NCI-H510A treated with DMSO at 0.1 percent for 48 hours (cell line): ENCODE measurements at places on chromosomes 5 and 9.
A peak's percentile ranks its signal among the peaks of the same experiment; 100 is the strongest.

GRCh38 chr5:56192246-56192645 is 40.9 kb downstream of the ANKRD55 start:
- no peak for DNase-seq

DNA sequence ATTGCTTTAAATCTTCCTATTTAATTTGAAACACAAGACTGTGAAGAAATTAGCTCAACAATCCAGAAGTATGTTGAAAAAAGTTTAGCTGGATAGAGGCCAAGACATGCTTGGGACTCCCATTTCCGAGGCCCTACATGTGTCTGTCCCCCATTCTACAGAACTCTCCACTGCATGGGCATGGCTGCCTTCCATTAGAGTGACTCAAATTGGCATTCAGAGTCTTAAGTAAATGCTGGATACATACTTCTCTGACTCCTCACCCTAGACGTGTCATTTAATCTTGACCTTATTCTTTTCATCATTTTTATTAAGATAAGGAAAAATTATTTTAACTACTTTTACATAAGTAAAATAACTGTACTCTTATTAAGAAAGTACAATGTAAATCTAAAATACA is 530.4 kb upstream of the CDH9 start:
- DNase-seq, result no peak

- no peak for DNase-seq
These were observed 84.1 kb downstream of the PHF2 start for GRCh38 chr9:93660352-93661046.

DNA sequence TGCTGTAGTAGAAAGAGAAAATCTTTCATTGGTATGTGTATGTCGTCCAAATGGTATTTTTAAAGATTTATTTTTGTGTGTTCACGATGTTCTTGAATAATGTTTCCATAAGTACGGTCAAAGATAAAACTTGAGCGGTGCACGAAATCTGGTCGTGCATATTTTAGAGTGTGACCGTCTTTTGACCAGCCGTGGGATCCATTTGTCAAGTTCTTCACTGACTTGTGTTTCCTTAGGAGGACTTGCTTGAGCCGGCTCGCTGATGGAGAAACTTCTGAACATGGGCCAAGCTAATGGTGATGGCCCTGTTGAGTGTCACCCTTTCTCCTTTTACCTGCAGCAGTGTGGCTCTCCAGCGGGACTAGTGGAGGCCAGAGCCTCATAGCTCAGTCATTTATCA is 11.1 kb upstream of the STC2 start:
- no peak for DNase-seq

DNA sequence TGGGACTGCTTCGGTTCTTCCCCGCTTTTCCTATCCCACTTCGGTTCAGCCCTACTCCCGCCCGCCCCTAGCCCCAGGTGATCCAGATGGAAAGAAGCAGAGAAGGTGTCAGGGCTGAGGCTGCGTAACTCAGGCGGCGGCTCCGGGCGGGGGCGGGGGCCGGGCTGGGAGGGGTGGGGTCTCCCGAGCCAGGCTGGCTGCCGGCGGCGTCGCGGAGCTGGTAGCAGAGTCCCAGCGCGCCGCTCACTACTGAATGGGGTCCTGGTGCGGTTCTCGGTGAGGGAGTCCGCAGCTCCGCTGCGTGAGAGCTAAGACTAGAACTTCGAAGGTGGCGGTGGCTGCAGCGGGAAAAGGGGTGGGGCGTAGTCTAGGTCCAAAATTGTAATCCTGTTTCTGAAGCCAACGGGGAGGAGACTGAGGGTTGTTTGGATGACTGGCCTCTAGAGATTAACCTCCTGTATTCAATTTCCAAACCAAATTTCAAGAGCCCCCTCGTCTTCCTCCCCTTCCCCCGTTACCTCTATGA is 1.4 kb downstream of the PRR16 start:
- DNase-seq, result peak; percentile 18

- no peak for DNase-seq
These were observed 77.1 kb downstream of the C9orf152 start for GRCh38 chr9:110130791-110131416.

- DNase-seq, result no peak
These were observed 352.3 kb downstream of the SLCO4C1 start for GRCh38 chr5:101943784-101944183.

DNA sequence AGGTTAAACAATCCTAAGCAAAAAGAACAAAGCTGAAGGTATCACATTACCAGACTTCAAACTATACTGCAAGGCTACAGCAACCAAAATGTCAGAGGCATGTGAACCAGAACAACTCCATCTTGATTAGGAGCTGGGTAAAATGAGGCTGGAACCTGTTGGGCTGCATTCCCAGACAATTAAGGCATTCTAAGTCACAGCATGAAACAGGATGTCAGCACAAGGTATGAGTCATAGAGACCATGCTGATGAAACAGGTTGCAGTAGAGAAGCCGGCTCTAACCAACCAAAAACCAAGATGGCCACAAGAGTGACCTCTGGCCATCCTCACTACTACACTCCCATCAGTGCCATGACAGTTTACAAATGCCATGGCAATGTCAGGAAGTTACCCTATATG is 252.0 kb downstream of the RASEF start:
- DNase-seq, result peak; percentile 6

DNA sequence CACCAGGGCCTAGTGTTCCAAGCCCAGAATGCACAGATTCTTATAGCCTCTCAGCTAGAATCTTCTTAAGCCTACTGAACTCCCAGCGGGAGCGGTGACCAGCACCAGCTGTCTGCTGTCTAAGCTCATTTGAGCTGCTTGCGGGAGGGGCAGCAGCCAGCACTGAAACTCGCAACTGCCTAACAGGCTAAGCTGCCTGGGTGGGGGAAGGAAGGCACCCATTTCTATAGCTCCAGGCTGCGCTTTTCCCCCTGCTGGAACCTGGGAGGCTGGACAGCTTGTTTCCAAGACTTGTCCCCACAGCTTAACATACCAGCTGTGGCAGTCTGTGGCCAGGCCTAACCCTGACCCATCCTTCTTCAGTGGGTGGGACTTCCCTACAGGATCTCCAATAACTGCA is 512.9 kb downstream of the EFNA5 start:
- DNase-seq, result no peak

DNA sequence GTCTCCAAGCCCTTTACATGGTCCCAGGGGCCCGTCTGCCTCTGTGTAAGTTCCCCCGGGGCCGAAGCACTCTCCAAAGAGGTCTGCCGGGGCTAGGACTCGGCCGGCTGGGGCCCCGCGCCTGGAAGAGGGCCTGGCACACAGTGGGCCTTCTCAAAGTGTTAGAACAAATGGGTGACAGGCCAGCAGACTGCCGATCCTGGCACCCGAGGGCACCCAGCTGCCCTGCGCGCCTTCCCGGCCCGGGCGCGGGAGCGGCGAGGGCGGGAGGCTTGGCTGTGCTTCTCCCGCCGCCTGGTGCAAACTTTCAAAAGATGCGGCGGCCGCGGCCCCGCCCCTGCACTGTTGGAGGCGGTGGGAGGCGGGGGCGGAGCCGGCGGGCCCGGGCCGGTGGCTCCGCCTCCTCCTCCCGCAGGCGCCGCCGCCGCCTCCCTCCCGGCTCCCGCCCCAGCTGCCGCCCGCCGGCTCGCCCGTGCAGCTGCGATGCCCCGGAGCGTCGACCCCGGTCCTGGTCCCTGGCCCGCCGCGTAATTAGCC is at the start of gene NEURL1B:
Gene NEURL1B (plus strand): TSS at position 442 of the 537 bp plus-strand sequence. CDS start 144 bp downstream, outside the sequence.
- DNase-seq, result peak; percentile 64

DNA sequence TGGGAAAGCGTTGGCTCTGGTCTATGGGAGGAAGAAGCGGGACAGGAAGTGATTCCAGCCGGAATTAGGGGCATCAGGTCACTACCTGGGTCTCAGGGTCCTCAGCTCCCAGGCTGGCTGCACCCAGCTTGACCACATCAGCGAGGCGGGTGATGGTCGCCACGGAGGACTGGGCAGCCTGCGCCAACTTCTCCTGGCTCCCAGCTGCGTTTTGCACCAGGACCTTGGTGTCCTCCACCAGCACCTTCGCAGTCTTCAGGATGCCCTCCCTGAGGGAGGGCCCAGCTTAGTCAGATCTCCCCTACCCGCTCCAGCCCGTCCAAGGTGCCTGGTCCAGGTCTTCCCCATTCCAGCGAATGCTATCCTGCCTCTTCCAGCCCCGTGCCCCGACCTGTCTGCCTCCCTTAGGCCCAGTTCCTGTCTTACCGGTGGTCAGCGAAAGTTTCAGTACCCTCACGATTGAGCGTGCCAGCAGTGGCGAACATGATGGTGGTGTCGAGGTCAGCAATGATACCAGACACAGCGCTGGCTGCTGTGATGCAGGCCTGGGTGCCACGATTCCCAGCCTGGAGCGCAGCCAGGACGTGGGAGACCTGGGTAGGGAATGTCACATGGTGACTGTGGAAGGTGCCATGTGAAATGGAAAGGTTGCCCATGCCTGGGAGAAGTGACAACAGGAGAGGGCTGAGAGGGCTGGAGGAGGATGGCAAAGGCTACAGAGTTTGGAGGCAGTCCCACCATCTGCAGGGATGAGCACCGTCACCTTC is 14.4 kb upstream of the TPM2 start:
- no peak for DNase-seq

GRCh38 chr5:153626836-153627235 is 136.4 kb downstream of the GRIA1 start:
- DNase-seq, result no peak

GRCh38 chr9:105363837-105364236 is 84.0 kb upstream of the FSD1L start:
- no peak for DNase-seq

DNA sequence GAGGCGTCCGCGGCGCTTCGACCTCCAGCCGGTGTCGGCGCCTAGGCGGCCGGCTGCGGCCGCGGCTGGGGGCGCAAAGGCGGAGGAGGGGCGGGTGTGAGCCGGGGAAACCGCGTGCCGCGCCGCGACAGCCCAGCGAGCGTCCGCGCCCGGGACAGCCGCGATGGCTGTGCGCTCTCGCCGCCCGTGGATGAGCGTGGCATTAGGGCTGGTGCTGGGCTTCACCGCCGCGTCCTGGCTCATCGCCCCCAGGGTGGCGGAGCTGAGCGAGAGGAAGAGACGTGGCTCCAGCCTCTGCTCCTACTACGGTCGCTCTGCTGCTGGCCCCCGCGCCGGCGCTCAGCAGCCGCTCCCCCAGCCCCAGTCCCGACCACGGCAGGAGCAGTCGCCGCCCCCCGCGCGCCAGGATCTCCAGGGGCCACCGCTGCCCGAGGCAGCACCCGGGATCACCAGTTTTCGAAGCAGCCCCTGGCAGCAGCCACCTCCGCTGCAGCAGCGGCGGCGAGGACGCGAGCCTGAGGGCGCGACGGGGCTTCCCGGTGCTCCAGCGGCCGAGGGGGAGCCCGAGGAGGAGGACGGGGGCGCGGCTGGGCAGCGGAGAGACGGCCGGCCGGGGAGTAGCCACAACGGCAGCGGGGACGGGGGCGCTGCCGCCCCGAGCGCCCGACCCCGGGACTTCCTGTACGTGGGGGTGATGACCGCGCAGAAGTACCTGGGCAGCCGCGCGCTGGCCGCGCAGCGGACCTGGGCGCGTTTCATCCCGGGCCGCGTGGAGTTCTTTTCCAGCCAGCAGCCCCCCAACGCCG is 605 bp downstream of the CHSY3 start:
- DNase-seq, result no peak

DNA sequence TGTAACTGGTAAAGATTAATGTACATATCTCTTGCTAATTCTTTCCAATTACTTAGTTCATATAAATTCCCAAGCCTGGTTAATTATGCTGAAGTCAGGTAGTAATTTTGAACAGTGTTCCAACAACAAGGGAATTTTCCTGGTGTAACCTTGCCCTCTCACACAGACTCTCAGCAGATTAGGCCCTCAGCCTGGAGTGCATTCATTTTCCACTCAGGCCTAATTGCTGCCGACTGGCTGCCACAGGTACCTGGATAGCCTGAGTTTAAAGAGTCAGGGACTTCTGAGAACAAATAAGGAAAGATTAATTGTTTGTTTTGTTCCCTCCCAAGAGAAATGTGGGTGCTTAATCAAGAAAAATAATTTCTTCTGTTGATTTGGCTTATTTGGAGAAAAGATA is 71.4 kb downstream of the PPIC start:
- peak; percentile 11 for DNase-seq

DNA sequence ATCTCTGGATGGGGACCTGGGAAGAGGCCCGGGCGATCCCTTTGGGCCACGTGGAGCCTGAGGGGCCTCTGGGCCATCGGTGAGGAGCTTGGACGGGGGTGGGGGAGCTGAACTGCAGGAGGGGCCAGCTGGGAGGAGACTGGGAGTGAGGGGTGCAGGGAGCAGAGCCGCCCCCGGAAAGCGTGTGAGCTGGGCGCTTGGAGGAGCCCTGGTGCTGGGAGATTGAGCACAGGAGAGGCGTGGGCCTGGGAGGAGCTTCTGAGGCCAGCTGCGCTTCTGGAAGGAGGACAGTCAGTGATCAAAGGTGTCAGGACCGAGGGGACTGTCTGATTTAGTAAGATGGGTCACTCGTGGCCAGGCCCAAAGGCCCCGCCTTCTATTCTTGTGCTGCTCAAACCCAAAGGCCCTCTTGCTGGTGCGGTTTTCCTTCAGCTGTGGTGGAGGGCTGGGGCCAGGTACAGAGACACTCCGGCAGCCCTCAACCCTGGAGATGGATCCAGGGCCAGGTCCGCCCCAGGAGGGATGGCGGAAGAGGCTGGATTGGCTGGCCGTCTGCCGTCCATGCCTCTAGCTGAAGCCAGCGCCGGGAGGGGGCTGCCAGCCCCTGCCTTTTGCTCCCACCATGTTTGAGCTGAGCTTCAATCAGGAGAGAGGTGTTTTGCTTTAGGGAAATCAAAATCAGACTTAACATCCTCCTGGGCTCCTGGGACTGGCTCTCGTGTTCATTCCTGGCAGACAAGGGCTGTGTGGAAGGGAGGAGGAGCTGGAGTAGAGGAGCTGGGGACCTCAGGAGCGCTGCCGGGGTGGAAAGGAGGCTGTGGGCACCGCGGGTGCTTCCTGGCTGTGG is 21.6 kb downstream of the NCS1 start:
- DNase-seq, result peak; percentile 64

- no peak for DNase-seq
These were observed 41.9 kb downstream of the HMGXB3 start for GRCh38 chr5:150042459-150042858.

DNA sequence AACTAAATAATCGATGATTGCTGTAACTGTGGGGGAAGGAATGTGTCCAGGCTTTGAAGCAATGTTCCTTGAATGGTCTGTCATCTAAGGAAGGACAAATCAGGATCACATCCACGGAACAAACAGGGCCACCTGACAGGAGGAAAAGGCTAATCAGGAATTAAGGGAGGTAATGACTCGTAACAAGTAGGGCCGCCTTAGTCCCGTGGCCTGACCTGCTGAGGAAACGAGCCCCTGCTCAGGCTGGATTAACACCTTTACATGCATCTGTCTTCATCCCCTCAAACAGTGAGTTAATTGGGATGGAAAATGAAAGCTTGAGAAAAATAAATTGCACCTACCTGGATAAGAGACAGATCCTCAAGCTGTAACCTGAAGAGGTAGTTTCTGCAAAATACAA is 227.8 kb downstream of the SEMA5A start:
- DNase-seq, result no peak

DNA sequence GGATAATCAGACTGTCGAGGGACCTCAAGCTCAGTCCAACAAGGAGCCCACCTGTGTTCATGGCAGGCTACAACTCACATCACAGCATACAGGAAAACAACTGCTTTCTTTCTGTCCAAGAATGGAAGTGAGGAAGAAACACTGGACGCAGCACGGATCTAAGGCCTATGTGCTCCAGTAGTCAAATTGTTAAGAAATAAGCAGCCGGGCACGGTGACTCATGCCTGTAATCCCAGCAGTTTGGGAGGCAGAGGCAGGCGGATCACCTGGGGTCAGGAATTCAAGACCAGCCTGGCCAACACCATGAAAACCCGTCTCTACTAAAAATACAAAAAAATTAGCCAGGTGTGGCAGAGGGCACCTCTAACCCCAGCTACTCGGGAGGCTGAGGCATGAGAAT is 427.8 kb downstream of the BNC2 start:
- no peak for DNase-seq
